ENCODE measurements at places on chromosomes 5 and 9. TPM values are rescaled to one million over a fixed set of nuclear protein-coding genes. Genes with fewer than 3 reads are reported as not detected.

GRCh38 chr5:2240118-2240904 lies 357.6 kb upstream of the IRX4 start:
- DNase-seq: no peak

GRCh38 chr5:133364936-133365707 lies 247.2 kb downstream of the FSTL4 start:
- DNase-seq: no peak

DNA sequence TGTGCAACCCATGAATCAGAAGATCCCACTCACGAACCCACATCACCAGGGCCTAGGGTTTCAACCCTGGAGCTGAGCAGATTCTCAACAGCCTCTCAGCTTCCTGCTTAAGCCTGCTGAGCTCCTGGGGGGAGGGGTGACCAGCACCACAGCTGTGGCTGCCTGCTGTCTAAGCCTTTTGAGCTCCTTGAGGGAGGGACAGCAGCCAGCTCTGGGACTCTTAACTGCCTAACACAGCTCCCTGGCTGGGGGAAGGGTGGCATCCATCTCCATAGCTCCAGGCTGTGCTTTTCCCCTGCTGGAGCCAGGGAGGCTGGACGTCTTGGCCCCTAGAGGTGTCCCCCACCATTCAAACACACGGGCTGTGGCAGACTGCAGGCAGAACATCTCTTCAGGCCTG lies 250.3 kb downstream of the DMAC1 start:
- no peak for DNase-seq

GRCh38 chr5:158324236-158324635 lies 465.3 kb upstream of the CLINT1 start:
- no peak for DNase-seq

DNA sequence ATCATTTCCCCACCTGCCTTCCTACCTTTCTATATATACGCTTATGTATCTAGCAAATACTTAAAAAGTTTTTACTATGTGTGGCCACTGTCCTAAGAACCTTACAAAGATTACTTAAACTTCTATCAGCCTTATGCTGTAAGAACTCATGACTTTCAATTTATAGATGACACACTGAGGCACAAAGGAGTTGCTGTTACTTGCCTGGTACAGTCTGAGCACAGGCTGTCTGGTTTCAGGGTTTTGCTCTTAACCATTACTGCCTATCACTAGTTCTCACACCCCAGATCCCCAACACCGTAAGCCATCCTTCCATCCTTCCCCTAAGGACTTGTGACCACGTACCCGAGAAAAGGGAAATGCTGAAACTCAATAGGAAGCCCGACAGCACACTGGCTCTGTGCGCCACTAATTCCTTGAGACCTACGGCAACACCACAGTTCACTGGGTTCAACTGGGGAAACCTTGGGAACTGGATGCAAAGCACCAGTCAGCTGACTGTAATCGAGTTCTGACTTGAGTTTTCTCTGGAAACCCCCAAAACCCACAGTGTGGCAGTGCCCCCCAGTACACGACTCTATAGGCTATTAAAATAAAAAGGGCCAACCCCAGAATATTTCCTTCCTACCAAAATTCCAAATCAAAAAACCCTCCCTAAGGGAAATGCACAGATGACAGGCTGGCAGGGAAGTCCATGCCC lies 56.0 kb downstream of the AUH start:
- no peak for DNase-seq

GRCh38 chr9:107737987-107738743 lies 248.6 kb upstream of the KLF4 start:
- DNase-seq: no peak

DNA sequence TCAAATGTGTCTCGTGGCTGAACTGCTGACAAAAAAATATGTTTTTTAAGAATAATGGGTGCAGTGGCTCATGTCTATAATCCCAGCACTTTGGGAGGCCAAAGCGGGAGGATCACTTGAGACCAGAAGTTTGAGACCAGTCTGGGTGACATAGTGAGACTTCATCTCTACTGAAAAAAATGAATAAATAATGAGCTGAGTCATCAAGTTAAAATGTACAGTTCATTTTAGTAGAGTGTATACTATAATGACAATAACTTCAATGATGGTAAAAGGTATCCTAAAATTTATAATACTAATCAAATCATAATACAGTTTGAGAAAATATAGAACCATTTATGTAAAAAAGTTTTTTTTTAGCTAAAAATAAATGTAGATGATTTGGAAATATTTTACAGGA lies 37.9 kb upstream of the TJP2 start:
- no peak for DNase-seq

Gene FBP2
- not detected for total RNA-seq

Gene GCNT1
- 22.0 TPM for total RNA-seq

- no peak for DNase-seq
Observed at GRCh38 chr9:134175808-134176598, 11.6 kb upstream of the RNU6ATAC start.

Gene OR2S2
- not detected for total RNA-seq

GRCh38 chr5:110477911-110478310 lies 248.6 kb downstream of the TMEM232 start:
- DNase-seq: no peak

- DNase-seq: no peak
Observed at GRCh38 chr9:113648048-113648447, 184.5 kb downstream of the RGS3 start.

All from pulmonary artery endothelial cell (primary cell).